Suppressor macrophage treated with lipopolysaccharide for 4 hours (primary cell): ENCODE measurements at places on chromosomes 3 and 15.

DNA sequence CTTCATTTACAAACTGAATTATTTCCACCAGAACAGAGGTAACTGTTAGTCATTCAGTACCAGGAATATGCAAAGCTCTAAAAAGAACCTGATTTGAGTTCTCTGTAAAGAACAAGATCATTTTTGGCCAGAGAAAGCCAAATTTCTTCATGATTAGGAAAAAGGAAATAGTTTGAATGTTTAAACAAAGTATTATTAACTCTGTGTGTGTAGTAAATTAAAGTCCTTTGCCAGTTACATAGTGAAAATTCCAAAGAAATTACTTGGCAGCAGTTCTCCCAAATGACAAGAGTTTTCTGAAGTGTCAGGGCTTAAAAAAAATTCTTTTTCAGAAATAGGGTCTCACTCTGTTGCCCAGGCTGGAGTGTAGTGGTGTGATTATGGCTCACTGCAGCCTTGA lies 24.5 kb downstream of the QTRT2 start:
- DNase-seq: no peak

GRCh38 chr15:70054884-70055387 lies 42.8 kb downstream of the TLE3 start:
- no peak for DNase-seq

GRCh38 chr15:94164202-94164807 lies 67.1 kb upstream of the MCTP2 start:
- DNase-seq: peak; percentile 84

DNA sequence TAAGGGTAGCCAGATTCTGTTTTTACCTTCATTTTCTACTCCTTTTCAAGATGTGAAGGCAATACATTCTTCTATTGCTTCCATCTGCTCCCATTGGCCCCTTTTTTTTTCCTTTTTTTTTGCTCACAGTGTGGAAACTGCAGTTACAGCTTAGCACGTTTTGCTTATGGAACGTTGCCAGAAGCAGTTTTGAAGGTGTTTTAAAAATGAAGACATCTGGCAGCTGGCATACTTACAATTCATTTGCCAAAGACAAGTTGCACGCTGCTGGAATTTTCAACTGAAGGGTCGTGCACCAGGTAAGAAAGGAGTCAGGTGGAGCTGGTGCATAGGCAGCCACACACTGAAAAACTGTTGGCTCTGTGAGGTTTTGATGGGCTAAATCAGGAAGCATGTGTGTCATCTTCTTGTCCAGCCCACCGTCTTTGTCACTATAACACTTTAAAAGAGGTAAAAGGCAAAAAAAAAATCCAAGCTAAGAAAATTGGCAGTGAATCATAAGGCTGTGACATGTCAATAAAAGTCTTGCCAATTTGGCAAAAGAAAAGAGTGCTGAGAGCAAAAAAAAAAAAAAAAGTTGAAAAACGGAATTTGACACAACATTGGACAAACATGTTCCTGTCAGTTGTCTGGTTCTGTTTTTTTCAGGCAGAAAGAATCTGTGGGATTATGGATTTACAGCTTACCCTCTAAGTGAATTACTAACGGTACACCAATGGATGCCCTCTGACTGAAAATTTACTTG lies 225.4 kb upstream of the SOX2 start:
- no peak for DNase-seq

DNA sequence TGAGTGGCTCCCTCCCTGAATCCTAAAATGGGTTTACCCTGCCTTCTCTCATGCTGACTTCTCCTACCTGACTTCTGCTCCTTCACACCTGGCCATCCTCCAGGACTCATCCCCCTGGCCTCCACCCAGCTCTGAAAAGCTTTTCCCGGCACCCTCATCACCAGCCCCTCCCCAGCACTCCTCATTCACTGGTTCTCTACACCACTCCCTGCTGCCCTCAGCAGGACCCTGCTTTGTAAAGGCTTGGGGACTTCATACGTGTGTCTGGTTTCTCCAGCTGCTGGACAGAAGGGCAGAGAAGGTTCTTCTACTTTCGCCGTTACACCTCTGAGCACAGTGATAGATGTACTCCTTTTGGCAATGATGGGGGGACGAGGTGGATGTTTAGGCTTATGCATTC lies 184.9 kb upstream of the UBE3A start:
- DNase-seq: no peak

GRCh38 chr3:151753846-151754245 lies 20.1 kb downstream of the AADACL2 start:
- DNase-seq: no peak

DNA sequence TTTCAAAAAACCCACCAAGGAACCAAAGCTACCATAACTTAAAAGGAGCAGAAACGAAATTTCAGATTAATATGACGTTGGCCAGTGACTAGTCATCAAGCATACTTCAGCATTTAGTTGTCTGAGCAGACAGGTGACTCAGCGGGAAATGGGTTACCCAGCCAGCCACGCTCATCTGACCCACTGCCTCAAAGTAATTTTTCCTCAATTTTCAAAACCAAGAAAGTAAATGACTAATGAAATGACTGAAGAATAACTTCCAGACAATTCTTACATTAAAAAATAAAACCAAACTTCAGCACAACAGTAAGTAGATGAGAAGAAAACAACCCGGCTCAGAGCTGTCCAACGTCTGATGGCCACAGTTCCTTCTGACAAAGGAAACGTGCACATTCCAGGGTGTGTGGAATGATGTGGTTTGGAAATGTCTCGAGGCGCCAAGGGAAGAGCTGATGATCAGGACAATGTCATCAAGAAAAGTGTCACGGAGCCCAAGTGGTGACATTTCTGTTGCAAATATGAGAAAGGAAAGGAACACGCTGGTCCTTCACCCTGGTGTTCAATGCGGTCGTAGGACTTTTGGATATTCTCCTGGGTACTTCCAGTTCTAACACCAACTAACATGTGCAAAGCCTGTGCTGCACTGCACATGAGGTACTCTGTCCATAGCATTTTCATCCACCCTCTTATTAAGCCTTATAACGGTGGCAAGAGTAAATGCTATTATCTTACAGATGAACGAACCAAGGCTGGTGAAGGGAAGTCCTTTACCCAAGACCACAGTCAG lies 79.1 kb downstream of the FOXP1 start:
- DNase-seq: peak; percentile 88

DNA sequence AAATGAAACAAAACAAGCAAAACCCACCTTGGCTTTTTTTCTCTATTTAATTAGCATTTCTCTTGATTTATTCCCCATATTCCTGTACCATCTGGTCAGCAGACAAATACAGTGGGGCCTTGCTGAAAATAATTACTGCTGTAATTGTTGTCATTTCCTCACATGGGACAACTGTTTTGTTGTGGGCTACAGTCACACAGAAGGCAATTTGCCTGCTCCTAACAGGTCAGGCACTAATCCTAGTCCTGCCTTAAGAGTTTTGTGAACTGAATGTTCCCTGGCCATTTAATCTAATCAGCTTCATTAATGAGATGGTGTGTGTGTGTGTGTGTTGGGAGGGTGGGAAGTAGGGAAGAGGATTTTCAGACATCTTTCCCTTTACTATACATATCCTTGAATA lies 11.6 kb downstream of the TRPC1 start:
- DNase-seq: no peak

- DNase-seq: peak; percentile 25
Observed at GRCh38 chr3:44685128-44685800, 27.2 kb upstream of the ZNF502 start.

GRCh38 chr3:197002701-197003454 lies 26.7 kb downstream of the MELTF start:
- peak; percentile 90 for DNase-seq

DNA sequence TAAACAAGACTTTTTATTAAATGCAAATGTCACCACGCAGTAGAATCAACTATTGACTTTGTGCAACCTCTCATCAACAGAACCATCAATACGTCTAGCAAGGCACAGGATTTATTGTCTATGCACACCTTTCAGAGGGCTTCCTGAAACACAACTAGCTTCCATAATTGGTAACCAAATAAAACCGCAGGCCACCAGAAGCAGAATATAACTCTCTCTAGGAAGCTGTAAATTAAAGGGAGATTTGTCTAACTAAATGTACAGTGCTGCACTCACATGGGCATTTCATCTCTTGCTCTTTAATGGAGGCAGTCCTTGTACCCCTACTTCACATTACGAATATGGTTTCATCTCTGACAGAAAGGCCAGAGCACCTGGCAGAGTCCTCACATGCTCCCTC lies 93.0 kb downstream of the FHIT start:
- DNase-seq: no peak

DNA sequence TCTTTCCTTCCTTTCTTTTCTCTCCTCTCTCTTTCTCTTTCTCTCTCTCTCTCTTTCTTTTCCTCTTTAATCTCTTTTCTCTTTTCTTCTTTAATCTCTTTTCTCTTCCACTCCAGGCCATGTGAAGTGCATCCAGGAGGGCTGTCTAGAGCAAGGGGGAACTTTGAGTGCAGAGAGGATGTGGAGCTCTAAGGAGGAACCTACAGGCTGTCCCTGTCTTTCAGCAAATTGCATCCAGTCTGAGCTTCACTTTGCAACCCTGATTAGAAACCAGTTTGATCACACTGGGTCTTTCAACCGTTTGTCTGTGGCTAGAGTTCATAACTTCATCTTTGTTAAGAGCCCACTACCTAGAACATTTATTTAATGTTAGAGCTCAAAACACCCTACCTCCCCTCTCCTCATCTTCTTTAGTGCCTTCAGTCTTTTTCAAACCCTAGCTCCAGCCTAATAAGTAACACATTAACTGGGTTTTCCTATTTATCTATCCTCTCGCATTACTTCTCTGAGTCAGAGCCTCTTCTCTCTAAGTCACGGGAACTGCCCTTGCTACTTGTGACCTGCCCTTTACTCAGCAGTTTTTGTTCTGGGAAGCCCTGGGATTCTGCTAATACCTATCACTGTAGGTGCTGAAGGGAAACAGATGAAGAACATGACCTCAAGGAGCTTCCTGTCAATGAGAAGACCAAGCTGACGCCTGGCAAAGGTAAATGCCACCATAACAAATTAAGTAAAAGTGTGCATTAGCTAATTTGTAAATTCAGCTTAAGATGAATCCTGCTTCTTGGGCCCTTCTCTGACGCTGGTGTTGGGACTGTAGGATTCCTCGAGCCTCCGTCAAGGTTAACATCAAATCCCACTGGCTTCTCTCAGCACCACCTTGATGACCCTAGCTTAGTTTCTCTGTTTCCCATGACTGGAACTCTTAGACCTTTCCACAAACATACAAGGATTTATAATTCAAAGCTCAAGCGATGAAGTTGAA lies at the start of gene GCNT3:
Gene GCNT3 (plus strand): TSS at position 508 of the 985 bp plus-strand sequence. CDS start 6,456 bp downstream, outside the sequence.
- DNase-seq: no peak

DNA sequence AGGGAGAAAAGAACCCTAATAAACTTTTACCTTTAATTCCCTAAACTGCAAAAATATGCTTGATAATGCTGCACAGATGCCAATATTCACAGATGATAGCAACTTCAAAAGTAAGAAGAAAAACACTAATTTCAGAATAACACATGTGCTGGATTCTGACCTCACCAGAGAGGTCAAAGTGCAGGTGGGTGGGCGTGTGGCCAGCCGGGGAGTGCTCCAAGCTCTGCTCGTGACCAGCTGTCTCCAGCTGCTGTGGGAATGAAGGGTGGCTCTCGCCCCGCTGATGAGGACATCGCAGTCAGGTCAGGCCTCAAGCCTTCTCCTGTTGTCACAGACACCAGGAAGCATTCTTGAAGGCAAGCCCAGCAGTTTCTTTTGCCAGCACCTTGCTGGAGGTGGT lies 57.1 kb downstream of the ADAMTS17 start:
- DNase-seq: no peak

DNA sequence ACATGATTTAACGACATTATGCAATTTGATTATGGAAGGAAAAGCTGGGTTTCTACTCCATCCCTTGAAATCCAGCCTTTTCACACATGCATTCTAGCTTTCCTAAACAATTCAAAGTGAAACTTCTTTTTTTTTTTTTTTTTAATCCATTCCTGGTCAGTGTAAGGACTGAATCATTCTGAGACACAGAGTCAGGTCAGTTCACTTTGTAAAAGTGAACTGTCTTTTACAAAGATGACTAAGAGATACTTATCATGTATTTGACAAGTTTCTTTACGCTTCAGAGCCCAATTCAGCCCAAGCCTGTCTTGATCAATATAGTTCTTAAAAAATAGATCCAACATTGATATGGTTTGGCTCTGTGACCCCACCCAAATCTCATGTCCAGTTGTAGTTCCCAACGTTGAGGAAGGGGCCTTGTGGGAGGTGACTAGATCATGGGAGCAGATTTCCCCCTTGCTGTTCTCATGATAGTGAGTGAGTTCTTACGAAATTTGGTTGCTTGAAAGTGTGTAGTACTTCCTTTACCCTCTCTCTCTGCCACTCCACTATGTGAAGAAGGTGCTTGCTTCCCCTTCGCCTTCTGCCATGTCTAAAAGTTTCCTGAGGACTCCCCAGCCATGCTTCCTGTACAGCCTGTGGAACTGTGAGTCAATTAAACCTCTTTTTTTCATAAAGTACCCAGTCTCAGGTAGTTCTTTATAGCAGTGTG lies 345.6 kb upstream of the THBS1 start:
- peak; percentile 9 for DNase-seq
